Activated T-helper 17 cell treated with anti-CD3 and anti-CD28 coated beads, Interleukin-2, amount 50 U/mL, for 72 hours (primary cell): ENCODE measurements at places on chromosomes 12 and 14.

GRCh38 chr12:96701856-96702255 is 205.2 kb upstream of the NEDD1 start:
- no peak for ATAC-seq

DNA sequence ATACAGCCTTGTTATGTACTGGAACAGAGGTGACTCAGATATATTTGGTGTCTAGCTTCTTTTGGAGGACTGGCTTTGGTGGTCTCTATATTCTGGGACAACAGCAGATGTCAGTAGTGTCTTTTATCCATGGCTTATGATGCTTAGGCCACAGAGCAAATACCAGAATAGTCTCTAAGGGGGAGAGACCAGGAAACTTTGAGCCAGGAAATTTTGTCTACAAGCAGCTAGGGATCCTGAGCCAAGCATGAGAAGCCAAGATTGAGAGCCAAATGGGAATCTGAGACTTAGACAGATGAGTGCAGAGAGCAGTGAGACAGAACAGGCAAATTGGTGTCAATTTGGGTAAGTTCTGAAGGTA is 28.4 kb upstream of the PTPRR start:
- no peak for ATAC-seq

- ATAC-seq: no peak
Observed at GRCh38 chr14:71175491-71175890, 268.2 kb downstream of the PCNX1 start.

DNA sequence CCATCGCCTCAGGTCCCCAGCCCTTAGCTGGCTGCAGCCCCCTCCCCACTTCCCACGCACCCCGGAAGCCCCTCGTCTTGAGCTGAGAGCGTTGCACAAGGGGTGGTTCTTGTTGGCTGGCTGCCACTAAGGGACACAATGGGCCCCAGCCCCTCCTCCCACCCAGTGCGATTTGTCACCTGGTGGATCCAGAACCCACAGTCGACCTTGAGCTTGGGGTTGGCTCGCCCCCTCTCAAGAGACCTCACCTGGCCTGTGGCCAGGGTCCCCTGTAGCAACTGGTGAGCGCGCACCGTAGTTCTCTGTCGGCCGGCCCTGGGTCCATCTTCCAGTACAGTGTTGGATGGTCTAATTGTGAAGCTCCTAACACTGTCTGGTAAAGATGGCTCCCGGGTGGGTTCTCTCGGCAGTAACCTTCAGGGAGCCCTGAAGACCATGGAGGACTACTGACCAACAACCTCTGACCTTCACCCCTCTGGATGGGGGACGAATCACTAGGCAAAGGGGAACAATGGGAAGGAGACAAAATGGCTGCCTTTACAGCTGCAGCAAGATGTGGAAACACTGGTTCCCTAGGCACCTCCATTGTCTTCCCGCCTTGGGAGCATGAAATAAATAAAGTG is 6.6 kb downstream of the PHB2 start:
- ATAC-seq: no peak

- ATAC-seq: no peak
Observed at GRCh38 chr12:7857971-7858370, 14.7 kb downstream of the SLC2A14 start.

DNA sequence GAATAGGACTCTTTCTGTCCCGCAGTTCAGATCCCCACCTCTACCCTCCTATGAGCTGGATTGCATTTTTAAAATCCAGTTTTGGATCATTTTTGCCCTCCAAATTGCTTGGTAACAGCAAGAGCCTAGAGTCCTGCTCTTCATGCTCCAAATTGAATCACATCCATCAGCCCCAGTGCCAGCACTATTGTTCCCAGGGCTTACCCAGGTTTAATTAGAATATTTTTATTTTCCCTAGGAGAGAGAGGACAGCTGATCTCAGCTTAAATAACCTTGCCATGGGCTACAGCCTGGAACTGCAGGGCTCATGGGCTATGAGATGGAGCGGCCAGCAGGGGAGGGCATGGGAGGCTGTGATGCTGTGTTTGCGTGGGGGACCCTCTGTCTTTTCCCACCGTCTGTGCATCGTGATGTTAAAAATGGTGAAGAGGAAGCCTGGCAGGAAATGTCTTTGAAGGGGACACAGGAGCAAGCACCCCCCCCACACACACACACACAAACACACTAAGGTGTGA is 59.4 kb upstream of the WSCD2 start:
- ATAC-seq: no peak

GRCh38 chr12:1212526-1212925 is 221.5 kb downstream of the ERC1 start:
- no peak for ATAC-seq

DNA sequence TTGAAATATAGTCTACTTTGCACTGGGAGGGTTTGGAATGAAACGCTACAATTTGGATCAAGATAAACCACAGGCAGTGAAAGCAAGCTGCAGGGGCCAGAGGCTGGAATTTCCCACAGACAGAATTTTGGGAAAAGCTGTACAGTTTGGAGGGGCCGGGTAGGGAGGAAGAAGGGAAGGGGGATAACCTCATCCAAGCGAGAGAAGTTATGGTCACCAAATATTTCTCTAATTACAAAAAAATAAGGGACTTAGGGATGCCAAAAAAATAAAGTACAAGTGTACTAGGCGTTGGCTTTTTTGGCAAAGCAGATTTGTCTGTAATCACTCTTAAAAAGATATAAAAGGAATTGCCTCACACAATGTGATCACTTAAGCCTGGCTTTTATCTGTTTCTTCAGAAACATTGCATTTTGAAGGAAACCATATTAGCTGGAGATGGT is 31.2 kb upstream of the ADGRD1 start:
- ATAC-seq: no peak

GRCh38 chr12:119808441-119808840 is 68.7 kb downstream of the CIT start:
- ATAC-seq: no peak

GRCh38 chr12:104133866-104134265 is 4.1 kb downstream of the NFYB start:
- no peak for ATAC-seq

- no peak for ATAC-seq
Observed at GRCh38 chr14:78182722-78183121, 12.5 kb downstream of the NRXN3 start.

DNA sequence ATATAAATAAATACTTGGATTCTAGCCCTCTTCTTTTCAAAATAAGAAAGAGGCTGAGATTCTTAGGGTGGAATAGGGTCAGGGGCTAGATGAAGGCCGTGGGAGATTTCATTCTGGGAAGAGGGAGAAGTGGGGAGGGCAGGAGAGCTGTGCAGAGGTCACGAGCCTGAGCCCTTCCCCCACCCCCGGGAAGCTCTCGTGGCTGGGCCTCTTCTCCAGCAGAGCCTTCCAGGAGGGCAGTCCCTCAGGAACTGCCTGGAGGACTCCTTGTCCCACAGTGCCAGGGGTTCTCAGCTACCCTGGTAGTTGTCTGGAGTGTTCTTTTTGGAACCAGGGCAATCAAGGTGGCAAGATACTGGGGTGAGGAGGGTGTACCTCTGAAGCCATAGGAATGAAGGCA is 94.0 kb downstream of the ESR2 start:
- ATAC-seq: no peak
